ENCODE measurements at places on chromosomes 16 and 17. TPM values are rescaled to one million over a fixed set of nuclear protein-coding genes. Genes with fewer than 3 reads are reported as not detected.

CTDNEP1 gene
- total RNA-seq = 121 TPM

TEKT1 gene
- not detected for total RNA-seq

SLC6A2 gene
- not detected for total RNA-seq

PDF gene
- total RNA-seq = 3.9 TPM

SLC38A8 gene
- total RNA-seq = not detected

KCNJ18 gene
- total RNA-seq = not detected

GRCh38 chr16:8572919-8573724 is 17.2 kb downstream of the TMEM114 start:
- no peak for DNase-seq

GRCh38 chr17:79053251-79053925 is 21.2 kb upstream of the ENGASE start:
- DNase-seq = no peak

DNA sequence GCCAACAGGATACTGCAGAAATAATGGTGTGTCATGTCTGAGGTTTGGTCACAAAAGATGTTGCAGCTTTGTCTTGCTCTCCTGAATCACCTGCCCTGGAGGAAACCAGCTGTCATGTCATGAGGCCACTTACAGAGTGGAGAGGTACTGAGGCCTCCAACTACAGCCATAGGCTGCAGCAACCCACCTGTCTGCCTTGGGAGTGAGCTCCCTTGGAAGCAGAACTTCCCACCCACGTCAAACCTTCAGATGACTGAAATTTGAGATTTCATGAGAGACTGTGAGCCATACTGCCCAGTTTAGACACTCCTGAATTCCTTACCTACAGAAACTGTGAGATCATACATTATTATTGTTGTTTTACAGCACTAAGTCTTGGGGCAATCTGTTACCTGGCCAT is 475.9 kb downstream of the HS3ST3B1 start:
- DNase-seq = no peak

- no peak for DNase-seq
Observed at GRCh38 chr17:35890774-35891155, 10.6 kb upstream of the CCL5 start.

- DNase-seq = no peak
Observed at GRCh38 chr16:31143011-31143693, 6.7 kb downstream of the PRSS36 start.

DNA sequence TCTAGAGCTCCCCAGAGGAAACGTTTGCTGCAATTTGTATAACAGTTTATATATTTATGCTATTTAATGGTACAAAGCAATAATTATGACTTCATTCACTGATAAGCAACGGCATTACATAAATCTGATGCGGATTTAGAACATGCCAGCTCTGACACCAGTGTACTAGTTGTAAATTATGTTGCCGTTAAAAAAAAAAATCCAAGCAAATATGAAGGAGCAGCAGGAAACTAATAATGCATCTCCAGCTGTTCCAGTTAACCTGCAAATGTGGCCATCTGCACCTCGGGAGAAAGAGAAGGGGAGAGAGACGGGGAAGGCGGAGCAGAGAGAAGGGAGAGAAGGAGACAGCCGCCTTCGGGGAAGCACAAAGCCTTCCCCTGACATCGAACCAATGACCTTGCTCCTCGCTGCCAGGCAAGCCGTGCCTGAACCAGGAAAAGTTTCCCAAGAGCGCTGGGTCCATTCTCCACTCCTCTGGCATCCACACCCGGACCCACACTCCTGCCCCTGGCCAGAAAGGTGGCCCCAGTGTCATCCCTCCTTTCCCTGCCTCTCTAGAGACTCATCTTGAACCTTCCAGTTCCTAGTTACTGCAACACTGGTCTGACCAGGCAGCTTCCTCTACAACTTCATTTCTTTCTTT is 174.8 kb downstream of the C16orf78 start:
- DNase-seq = no peak

- DNase-seq = no peak
Observed at GRCh38 chr17:76645481-76645880, 1.9 kb upstream of the ST6GALNAC1 start.

- no peak for DNase-seq
Observed at GRCh38 chr17:80117491-80118401, 16.4 kb downstream of the GAA start.

DNA sequence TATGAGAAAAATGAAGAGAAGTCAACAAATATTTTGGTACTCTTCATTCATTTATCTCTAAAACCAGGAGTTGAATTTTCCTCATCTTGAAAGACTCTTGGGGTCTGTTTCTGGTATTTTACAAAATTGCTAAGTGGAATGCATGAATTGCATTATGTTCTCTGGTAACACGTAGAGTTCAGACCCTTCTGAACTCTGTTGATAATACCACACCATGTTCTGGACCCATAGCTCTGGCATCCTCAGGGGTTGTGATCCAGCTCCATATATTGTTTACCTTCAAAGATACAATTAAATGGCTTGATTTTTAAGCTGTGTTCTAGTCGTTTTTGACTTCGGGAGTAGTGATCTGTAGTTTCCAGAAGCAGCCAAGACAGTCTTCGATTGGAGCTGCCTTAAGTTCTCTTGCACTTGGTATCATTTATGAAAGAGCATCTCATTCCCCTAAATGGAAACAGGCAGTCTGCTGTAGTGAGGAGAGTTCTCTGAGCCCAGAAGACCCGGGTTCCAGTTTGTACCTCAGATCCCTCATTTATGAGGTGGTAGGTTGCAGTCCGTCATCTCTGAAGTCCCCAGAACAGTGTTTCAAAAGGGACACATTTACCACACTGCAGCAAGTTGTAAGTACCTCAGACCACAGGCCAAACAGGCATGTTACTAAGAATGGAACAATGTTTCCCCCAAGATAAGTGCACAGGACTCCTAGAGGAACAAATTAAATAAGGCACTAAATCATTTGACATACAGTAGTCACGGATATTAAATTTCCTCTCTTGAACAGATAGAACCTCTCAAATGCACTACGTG is 9.6 kb downstream of the PSMD7 start:
- DNase-seq = no peak

- no peak for DNase-seq
Observed at GRCh38 chr17:72850410-72851118, 241.9 kb downstream of the SLC39A11 start.

DNA sequence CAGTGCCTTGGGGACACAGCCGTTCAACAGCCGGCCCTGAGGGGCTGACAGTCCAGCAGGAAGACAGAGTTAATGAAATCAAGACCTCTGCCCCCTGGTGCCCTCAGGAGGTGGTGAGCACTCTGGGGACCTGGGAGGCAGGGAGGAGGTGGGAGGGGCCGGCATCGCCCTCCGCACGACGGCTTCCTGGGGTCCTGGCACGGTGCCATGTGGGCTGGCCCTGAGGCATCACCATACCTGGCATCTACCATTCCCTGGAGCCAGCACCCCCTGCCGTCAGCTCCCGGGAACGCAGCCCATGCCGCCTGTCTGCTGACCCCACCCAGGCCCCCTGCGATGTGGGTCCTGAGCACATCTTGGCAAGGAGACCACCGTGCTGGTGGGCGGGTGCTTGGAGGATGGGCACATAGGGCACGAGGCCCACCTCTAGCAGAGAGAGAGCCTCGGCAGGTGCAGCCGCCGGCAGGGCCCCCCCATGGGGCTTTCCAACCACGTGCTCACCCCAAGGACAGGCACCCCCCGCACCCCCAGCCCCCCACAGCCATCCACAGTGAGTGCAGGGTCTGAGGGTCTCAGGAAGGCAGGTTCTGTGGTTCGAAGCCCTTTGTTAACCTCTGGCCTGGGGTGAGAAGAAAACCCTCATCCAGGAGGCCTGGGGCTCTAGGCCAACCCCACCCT is 52.5 kb downstream of the ZFPM1 start:
- peak; percentile 54 for DNase-seq

DNA sequence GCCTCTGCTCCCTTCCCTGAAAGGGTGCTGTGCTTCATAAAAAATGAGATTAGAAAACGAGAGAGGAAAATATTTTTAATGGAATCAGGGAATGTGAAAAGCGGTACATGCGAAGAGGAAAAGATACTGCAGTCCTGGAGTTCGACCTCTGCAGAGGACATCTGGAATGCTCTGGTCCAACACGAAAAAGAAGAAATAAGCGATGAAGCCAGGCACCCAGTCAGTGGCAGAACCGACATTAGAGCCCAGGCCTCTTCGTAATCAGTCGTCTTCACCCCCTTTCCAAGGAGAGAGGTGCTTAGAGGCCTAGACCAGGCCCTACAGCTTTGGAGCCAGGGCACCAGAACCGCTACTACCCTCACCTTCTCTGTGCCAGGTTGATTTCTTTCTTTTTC is 459 bp upstream of the MARCHF10 start:
- no peak for DNase-seq

Measured in heart right ventricle (tissue), 16 donors.